ENCODE measurements at places on chromosomes 7 and 10.

DNA sequence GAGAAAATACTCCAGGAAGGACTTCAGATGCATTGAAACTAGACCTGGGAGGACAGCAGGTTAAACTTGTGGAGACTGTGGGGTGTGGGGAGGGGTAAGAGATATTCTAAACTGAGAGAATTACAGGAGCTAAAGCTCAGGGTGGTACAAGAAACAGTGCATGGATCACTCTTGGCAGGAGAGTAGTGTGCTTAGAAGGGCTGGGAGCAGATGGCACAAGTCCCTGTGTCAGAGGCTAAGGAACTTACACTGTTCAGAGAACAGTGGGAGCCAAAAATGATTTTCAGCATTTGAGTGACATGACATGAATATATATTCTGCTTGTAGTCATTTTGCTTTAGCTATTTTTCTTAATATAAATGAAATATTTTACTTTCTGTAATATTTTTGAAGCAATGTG lies 36.0 kb upstream of the LAMB1 start:
- peak; percentile 62 for DNase-seq

DNA sequence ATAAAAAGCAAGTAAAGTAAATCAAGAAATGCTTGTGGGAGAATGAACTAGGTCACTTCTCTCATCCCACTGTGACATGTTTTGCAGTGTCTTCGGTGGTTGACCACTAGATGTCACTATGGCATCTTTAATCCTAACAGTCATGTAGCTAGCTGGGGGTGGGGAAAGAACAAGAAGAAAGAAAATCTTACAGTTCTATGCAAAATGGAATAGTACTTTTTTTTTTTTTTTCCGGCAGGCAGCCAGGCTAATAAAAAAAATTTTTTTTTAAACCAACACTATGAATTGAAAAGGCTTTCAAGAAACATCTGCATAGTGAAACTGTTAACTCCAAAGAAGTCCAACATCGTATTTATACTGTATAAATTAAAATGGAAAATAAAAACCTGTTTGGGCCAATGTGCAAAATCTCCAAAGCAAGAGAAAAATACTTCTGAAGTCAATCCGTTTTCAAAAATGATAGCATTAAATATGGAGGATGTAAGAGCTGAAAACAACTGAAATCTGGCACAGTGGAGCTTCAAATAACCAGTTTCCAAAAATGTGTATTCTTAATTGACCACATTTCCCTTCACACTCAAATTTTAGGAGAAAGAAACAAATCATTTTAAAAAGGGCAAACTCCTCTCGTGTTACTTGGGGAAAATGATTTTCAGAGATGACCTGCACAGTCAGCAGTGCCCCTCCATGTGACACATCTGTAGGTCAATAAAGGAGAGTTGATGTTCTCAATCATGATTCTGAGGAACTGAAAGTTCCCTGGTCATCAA lies 38.5 kb downstream of the CDK1 start:
- DNase-seq, result no peak

GRCh38 chr7:101824440-101824839 lies 7.0 kb downstream of the CUX1 start:
- no peak for DNase-seq

GRCh38 chr7:19145434-19146115 lies 354 bp upstream of the FERD3L start:
- no peak for DNase-seq

All from NCI-H524 treated with DMSO at 0.1 percent for 48 hours (cell line).